ENCODE measurements at places on chromosomes 5 and 9. TPM values are rescaled to one million over a fixed set of nuclear protein-coding genes. Genes with fewer than 3 reads are reported as not detected.
A peak's percentile ranks its signal among the peaks of the same experiment; 100 is the strongest.

- no peak overlapping the region for H3K4me3 ChIP-seq
- no peak for DNase-seq
- no peaks in the 10 kb centered on the region for H3K36me3 ChIP-seq
- no peaks in the 10 kb centered on the region for H3K4me1 ChIP-seq
Measured at GRCh38 chr5:169592937-169593650, 9.5 kb downstream of the SPDL1 start.

DNA sequence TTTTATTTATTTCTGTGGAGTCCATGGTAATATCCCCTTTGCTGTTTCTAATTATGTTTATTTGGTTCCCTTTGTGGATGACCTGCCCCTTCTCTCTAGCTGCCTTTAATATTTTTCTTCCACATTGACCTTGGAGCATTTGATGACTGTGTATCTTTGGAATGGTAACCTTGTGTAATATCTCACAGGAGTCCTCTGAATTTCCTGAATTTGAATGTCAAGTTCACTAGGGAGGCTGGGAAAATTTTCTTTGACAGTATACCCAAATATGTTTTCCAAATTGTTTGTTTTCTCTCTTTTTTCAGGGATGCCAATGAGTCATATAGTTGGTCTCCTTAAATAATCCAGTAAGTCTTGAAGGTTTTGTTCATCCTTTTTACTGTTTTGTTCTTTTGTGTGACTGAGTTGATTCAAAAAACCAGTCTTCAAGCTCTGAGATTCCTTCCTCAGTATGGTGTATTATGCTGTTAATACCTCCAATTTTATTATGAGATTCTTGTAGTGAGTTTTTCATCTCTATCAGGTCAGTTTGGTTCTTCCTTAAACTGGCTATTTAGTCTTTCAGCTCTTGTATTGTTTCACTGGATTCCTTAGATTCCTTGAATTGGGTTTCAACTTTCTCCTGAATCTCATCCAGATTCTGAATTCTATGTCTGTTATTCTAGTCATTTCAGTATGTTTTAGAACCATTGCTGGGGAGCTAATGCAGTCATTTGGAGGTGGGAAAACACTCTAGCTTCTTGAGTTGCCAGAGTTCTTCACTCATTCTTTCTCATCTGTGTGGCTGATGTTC lies 349.0 kb upstream of the TARS1 start:
- no peak overlapping the region for H3K27ac ChIP-seq
- no peaks in the 10 kb centered on the region for H3K27me3 ChIP-seq
- H3K36me3 ChIP-seq, result no peaks in the 10 kb centered on the region
- DNase-seq, result no peak
- H3K4me1 ChIP-seq, result no peaks in the 10 kb centered on the region

ZBTB34 gene
- 5.7 TPM for total RNA-seq

DNA sequence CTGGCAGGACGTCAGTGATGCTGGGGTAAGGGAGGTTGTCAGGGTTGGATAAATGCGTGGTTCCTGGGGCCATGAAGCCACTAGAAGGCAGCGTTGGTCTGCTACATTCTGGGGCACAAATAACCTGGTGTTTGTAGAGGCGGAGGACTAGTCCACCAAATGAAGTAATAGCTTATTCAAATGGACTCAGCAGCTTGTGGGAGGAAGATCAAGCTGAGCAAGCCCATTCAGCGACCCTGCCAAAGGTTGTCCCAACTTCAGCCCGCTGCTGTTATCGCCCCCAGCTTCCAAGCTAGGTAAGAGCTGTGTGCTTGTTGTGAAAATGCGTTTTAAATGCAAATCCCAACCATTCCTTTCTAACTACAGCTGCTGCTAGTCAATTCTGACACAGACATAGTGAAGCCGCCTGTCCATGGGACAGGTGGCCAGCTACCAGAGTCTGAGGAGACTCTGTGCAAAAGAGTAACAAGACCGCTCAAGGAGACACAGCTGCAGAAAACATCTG lies 7.6 kb upstream of the FAM240B start:
- no peak overlapping the region for H3K27ac ChIP-seq
- no peak overlapping the region for H3K4me3 ChIP-seq
- DNase-seq, result no peak
- H3K4me1 ChIP-seq, result no peaks in the 10 kb centered on the region
- H3K27me3 ChIP-seq, result peaks cover 5% of the 10 kb centered on the region
- no peaks in the 10 kb centered on the region for H3K36me3 ChIP-seq

CD74 gene
- 512 TPM for total RNA-seq

DNA sequence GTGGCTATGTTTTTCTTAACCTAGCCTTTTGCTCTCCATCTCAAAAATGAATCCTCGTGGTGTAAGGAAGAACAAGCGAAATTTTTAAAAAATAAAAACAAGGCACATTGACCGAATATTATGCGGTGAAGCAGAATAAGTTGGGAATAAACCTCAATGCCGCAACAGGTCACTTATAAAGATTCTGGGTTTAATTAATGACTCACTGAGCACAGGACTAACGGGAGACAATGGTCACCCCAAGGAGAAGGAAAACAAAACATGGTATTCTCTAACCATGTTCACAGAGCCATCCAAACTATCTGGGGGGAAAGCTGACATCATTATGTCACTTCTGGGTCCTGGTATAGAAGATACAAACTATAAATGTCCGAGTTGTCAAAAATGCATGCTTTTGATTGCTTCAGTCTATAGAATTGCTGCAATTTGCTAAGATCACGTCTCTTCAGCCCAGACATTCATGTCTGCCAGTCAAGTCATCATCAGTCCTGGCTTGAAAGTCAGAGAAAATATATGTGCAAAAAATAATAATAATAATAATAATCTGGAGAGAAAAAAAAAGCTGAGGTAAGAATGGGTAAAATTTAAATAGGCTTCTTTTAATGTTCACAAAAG lies 280.6 kb downstream of the NR2F1-AS1 start:
- H3K4me3 ChIP-seq, result no peak overlapping the region
- no peak overlapping the region for H3K27ac ChIP-seq
- DNase-seq, result no peak
- H3K36me3 ChIP-seq, result no peaks in the 10 kb centered on the region
- no peaks in the 10 kb centered on the region for H3K27me3 ChIP-seq

DNA sequence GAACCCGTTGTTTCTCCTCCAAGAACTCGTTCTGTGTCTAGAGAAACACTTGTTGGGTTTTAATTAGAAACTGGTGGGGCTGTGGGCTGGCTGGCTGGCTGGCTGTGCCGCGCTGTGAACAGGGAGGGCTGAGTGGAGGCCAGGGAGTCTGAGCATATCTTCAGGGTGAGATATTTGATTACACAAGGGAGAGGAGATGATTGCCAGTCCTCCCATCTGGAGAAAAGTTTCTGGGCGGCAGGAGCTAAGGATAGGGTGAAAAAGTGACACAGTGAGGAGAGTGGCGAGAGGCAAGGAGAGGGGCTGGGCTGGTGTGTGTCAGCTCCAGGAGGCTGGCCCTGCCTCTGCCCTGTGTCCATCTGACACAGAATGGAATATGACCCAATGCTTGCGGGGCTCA lies 63.0 kb downstream of the GDNF start:
- no peaks in the 10 kb centered on the region for H3K36me3 ChIP-seq
- DNase-seq, result no peak
- no peak overlapping the region for H3K27ac ChIP-seq

- peak overlapping the region; percentile 88 for H3K27ac ChIP-seq
- peak; percentile 62 for DNase-seq
- no peaks in the 10 kb centered on the region for H3K27me3 ChIP-seq
- H3K4me1 ChIP-seq, result peaks cover 22% of the 10 kb centered on the region
- H3K4me3 ChIP-seq, result peak overlapping the region; percentile 91
- no peaks in the 10 kb centered on the region for H3K36me3 ChIP-seq
Measured at GRCh38 chr5:126777257-126777974, 480 bp downstream of the LMNB1 start.

- DNase-seq, result no peak
- no peak overlapping the region for H3K27ac ChIP-seq
- no peaks in the 10 kb centered on the region for H3K27me3 ChIP-seq
- H3K36me3 ChIP-seq, result no peaks in the 10 kb centered on the region
- peaks cover 29% of the 10 kb centered on the region for H3K4me1 ChIP-seq
Measured at GRCh38 chr9:137411645-137412380, 11.1 kb downstream of the EXD3 start.

- H3K27me3 ChIP-seq, result no peaks in the 10 kb centered on the region
- H3K4me3 ChIP-seq, result no peak overlapping the region
- H3K27ac ChIP-seq, result no peak overlapping the region
- no peaks in the 10 kb centered on the region for H3K36me3 ChIP-seq
- no peak for DNase-seq
Measured at GRCh38 chr9:13970426-13970825, 343.5 kb downstream of the NFIB start.

CCDC192 gene
- total RNA-seq, result 0.58 TPM

GRCh38 chr9:80449513-80449912 lies 877.7 kb downstream of the TLE4 start:
- DNase-seq, result no peak
- H3K4me3 ChIP-seq, result no peak overlapping the region
- H3K27ac ChIP-seq, result no peak overlapping the region

MVB12B gene
- 10.6 TPM for total RNA-seq

RANBP6 gene
- 29.3 TPM for total RNA-seq

GRCh38 chr9:4317681-4318080 lies 17.8 kb upstream of the GLIS3 start:
- no peaks in the 10 kb centered on the region for H3K4me1 ChIP-seq
- H3K27me3 ChIP-seq, result peaks cover 2% of the 10 kb centered on the region
- H3K4me3 ChIP-seq, result no peak overlapping the region
- H3K36me3 ChIP-seq, result no peaks in the 10 kb centered on the region

DNA sequence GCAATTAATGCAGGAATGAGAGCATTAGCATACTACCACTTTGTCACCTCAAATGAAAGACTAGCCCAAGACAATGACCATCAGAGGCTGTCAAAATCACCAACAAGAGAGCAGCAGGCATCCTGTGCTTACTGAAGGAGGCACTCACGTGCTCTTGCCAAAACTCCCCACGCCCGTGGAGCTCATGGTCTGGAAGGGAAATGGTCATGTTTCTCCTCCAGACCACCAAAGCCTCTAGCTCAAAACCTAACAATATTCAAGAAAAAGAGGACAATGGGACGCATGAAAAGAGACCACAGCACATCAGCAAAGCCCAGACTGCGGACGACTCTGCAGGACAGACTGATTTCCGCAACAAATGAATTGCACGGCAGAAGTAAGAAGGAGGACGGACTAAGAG lies 12.8 kb downstream of the AKNA start:
- no peaks in the 10 kb centered on the region for H3K27me3 ChIP-seq
- H3K4me3 ChIP-seq, result no peak overlapping the region
- no peak for DNase-seq
- peak overlapping the region; percentile 96 for H3K27ac ChIP-seq

ZBTB43 gene
- total RNA-seq, result 16.1 TPM

Measured in T-cell (primary cell).